Umbilical cord (tissue), 2 donors: ENCODE measurements at places on chromosomes 16 and 17. TPM values are rescaled to one million over a fixed set of nuclear protein-coding genes. Genes with fewer than 3 reads are reported as not detected.

- DNase-seq = no peak
Observed at GRCh38 chr17:4182043-4182442, 39.0 kb downstream of the CYB5D2 start.

GRCh38 chr17:43722870-43723665 is 35.5 kb downstream of the SOST start:
- DNase-seq = no peak

The ALDH3A1 gene
- total RNA-seq = not detected

- DNase-seq = peak; percentile 98
Observed at GRCh38 chr16:77834635-77835540, 46.5 kb downstream of the VAT1L start.

The NPIPB5 gene
- 116 TPM for total RNA-seq

DNA sequence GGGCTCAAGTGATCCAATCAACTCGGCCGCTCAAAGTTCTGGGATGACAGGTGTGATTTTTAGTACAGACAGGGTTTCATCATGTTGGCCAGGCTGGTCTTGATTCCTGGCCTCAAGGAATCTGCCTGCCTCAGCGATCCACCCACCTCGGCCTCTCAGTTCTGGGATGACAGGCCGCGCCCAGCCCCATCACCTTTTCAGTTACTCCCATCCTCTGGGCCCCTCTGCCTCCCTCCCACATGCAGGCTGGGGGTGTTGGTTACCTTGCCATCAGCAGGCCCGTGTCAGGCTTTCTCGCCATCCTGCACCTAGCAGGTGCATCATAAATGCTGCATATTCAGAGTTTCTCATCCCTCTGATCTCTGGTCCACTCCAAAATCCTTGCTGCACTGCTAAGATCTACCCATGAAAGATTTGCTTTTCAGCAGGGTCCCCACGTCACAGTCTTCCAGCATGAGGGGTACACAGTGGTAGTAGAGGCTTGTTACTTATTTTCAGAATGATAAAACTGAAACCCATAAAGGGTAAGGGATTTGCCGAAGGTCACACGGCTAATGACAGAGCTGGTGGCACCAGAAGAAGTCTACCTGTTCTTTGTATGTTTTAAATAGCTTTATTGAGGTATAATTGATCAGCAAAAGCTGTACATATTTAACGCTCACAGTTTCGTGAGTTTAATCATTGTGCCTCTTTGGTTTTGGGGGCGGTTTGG is 16.6 kb downstream of the PMM2 start:
- DNase-seq = no peak

GRCh38 chr17:9162275-9162985 is 141.1 kb downstream of the NTN1 start:
- DNase-seq = no peak

DNA sequence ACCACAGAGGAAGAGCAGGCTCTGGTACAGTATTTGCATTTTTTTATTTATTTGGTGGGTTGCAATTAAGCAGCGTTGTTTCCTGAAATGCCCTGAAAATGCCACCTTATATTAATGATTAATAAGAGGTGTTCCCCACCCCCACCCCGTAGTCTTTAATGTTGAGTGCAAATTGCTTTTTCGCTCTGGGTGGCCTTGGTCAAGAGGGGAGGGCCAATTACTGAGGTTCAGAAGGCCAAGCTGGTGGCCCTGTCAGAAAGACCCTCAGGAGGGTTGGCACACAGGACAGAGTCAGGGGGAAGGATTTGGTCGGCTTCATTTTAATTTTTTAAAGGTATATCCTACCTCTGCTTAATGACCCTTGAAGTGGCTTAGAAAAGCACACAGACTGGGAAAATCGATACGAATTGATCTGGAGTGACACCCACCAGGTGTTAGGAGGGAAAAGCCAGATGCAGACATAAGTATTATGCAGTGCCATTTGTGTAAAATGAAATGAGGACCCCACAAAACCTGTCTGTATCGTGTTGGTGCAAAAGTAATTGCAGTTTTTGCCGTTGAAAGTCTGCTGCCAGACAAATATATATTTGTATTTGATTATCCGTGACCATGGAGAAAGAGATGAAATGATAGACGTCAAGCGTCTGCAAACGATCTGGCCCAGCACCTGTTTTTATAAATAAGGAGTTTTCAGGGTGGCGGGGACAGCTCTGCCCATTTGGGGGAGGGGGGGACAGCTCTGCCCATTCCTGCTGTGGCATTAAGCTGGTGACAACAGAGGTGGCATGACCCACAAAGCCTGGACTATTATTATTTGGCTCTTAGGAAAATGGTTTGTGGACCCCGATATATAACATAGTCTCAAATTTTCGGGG is 143.8 kb upstream of the PLCG2 start:
- DNase-seq = no peak

The NPW gene
- total RNA-seq = not detected

DNA sequence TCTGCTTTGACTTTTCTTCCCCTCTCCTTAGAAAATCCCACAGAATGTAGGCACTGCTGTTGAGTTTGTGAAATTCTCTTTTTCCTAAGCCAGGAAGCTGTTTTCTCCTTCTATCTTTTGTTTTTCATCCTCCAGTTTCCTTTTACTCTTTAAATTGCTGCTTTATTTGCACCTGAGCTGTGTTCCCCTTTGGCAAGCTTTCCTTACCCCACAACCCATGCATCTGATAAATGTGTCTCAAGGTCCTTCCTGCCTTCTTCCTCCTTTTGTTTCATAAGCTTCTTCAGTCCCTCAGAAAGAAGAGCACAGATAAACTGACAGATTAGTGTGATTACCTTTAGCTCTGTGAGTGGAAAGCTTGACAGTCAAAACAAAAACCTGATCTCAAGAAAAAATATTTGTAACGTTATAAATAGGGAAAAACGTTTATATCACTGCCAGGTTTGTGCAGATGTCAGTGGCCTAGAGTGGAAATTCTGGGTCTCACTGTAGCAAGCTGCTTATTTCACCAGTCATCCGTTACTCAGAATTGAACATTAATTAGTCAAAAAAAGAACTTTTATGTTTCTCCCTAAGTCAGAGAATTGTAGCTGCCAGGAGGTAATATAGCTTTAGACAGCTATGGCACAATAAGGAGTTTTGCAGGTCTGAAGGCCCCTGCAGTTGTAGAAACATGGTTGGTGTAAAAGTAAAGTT is 23.6 kb downstream of the GSDMB start:
- no peak for DNase-seq

The DPEP1 gene
- 5.5 TPM for total RNA-seq

The HOXB5 gene
- not detected for total RNA-seq

- peak; percentile 31 for DNase-seq
Observed at GRCh38 chr17:82519971-82520903, 705 bp downstream of the FOXK2 start.

GRCh38 chr17:4476017-4476416 is 22.7 kb upstream of the SPNS2 start:
- DNase-seq = no peak

GRCh38 chr16:23640615-23640930 is 537 bp downstream of the PALB2 start:
- no peak for DNase-seq

The CCL8 gene
- total RNA-seq = 2.9 TPM

GRCh38 chr16:79215289-79215688 is 385.2 kb downstream of the MAF start:
- no peak for DNase-seq

The SCGB1C2 gene
- total RNA-seq = not detected

The MFSD6L gene
- 0.48 TPM for total RNA-seq

DNA sequence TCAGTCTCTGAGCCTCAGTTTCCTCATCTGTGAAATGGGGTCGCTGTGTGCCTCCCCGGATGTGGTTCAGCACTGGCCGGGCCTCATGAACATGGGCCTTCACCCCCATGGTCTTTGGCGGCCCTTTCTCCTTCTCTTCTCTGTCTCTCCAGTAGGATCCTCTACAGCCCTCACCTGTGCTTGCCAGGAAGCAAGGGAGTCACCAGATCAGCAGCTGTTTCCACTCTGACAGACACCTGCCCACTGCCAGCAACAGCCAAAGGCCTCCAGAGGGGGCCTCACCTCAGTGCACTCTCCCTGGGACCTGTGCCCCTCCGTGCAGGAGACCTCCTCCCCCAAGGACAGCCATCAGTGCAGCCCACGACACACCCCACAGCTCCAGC is 89.4 kb downstream of the C16orf78 start:
- DNase-seq = no peak
